Endothelial cell (in vitro differentiated cells): ENCODE measurements at places on chromosomes 4 and X.

DNA sequence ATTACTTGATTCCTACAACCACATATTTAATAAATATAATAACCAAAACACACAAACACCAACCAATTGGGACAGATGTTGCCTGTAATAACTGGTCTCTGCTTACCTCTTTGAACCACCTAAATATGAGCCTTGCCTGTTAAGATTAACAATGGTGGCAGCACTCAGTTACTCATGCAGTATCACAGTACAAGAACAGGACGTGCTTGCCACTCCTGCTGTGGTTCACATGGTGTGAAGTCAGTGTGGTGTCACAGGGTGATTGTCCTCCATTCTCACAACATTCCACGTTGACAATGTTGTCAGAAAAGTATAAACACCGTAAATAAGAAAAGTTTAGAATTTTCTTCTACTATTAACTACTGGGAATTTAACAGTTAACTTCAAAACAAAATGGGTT is 365.0 kb downstream of the PPP3CA start:
- no peaks in the 10 kb centered on the region for H3K27me3 ChIP-seq
- no peak overlapping the region for H3K27ac ChIP-seq
- peaks cover 2% of the 10 kb centered on the region for H3K4me1 ChIP-seq
- H3K4me3 ChIP-seq: no peak overlapping the region

- no peaks in the 10 kb centered on the region for H3K4me1 ChIP-seq
- DNase-seq: no peak
- H3K27me3 ChIP-seq: peaks cover 2% of the 10 kb centered on the region
Measured at GRCh38 chr4:45566896-45567603, 556.8 kb downstream of the GABRG1 start.

DNA sequence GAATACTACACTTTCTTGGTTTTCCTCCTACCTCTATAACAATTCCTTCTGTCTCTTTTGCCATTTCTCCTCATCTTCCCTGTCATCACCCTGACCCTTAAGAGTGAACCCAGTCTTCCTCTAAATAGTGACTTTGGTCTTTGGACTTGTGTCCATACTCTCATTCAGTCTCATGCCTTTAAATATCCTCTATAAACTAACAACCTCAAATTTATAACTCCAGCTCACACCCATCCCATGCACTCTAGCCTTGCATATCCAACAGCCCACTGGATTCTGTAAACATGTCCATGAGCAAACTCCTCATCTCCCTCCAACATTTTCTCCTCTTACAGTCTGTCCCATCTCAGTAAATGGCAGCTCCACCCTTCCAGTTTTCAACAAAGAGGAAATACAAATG is 15.0 kb downstream of the BCLAF3 start:
- H3K4me3 ChIP-seq: no peak overlapping the region
- DNase-seq: no peak
- H3K36me3 ChIP-seq: peaks cover 16% of the 10 kb centered on the region
- H3K4me1 ChIP-seq: no peaks in the 10 kb centered on the region

GRCh38 chr4:111984169-111984819 is 161.0 kb upstream of the FAM241A start:
- peaks cover 4% of the 10 kb centered on the region for H3K27me3 ChIP-seq
- no peak overlapping the region for H3K4me3 ChIP-seq
- H3K27ac ChIP-seq: no peak overlapping the region
- no peaks in the 10 kb centered on the region for H3K36me3 ChIP-seq
- peaks cover 5% of the 10 kb centered on the region for H3K4me1 ChIP-seq

DNA sequence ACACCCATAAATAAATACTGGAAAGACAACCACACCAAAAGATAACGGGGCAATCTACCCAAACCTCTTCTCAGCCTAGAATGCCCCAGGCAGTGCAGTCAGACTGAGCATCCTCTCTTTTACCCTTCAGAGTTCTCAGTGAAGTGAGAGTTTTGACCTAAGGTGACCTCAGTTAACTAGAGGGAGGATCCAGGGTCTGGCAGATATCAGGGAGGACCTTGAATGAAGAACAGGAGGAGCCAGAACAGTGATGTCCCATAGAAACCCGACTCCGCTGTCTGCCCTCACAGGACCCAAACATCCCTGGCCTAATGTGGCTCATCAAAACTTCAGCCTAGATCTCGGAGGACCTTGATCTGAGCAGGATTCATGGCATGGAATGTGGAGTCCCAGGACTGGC is at the start of gene MAGEB3:
TSS of gene MAGEB3 (plus strand) at position 263 of the 400 bp plus-strand sequence. CDS start 5,268 bp downstream, outside the sequence.
- H3K4me3 ChIP-seq: no peak within 1 kb of the TSS
- H3K36me3 ChIP-seq: no peaks in the 10 kb centered on the region
- no peak within 1 kb of the TSS for H3K27ac ChIP-seq
- no peak for DNase-seq
- H3K4me1 ChIP-seq: no peaks in the 10 kb centered on the region

DNA sequence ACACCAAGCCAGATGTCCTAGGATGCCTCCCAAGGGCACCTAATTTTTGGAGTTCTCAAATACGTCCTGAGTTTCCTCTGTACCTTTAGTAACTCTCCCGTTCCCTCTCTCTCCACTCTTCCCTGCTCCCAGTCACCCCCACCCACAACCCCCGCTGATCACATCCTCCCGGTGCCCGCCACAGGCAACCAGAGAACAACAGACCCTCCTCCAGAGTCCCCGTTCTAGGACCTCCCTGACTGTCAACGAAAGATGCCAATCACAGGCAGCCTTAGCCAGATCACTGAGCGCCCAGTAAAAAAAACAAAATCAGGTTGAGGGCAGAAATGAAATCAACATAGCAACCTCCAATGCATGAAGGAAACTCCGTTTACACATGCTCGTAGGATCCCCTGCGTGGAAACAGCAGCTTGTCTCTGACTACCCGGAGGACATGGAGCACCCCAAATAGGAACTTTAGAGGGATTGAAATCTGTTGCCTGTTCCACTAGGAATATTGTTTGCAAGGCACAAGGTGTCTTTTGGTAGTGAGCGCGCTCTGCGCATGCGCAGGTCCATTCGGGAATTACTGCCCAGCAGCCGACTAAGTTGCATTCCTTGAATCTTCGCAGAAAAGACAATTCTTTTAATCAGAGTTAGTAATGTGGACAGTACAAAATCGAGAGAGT is at the start of gene GABRB1:
TSS of gene GABRB1 (plus strand) at position 557 of the 668 bp plus-strand sequence.
- H3K36me3 ChIP-seq: no peaks in the 10 kb centered on the region
- peaks cover 11% of the 10 kb centered on the region for H3K27me3 ChIP-seq
- no peak within 1 kb of the TSS for H3K27ac ChIP-seq
- H3K4me1 ChIP-seq: peaks cover 4% of the 10 kb centered on the region

DNA sequence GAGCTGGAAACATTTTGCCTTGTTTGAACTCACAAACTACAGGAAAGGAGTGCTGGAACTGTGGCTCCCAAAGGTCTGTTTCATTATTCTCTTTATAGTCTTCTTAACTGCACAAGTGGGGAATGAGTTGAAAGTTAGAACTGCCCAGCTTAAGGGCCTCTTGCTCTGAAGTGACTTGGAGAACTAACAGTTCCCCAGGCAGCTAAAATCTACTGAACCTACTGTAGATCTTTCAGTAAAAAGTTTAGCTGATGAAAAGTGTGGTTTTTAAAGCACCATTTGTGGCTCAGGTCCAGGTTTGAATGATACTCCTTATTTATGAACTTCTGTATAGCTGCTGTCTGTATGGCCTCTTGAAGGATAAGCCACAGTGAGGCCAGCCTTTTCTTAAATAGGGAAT is 353.8 kb downstream of the MAPK10 start:
- no peaks in the 10 kb centered on the region for H3K4me1 ChIP-seq
- H3K27ac ChIP-seq: no peak overlapping the region
- no peak overlapping the region for H3K4me3 ChIP-seq
- H3K36me3 ChIP-seq: no peaks in the 10 kb centered on the region
- DNase-seq: no peak

GRCh38 chr4:71232846-71233245 is 106.0 kb upstream of the SLC4A4 start:
- no peak overlapping the region for H3K4me3 ChIP-seq
- H3K27ac ChIP-seq: no peak overlapping the region
- H3K36me3 ChIP-seq: no peaks in the 10 kb centered on the region
- peaks cover 2% of the 10 kb centered on the region for H3K27me3 ChIP-seq
- DNase-seq: no peak
